ENCODE measurements at places on chromosomes 4 and X.
A peak's percentile ranks its signal among the peaks of the same experiment; 100 is the strongest.

- DNase-seq: no peak
Observed at GRCh38 chr4:76751612-76752343, 146.2 kb downstream of the SOWAHB start.

DNA sequence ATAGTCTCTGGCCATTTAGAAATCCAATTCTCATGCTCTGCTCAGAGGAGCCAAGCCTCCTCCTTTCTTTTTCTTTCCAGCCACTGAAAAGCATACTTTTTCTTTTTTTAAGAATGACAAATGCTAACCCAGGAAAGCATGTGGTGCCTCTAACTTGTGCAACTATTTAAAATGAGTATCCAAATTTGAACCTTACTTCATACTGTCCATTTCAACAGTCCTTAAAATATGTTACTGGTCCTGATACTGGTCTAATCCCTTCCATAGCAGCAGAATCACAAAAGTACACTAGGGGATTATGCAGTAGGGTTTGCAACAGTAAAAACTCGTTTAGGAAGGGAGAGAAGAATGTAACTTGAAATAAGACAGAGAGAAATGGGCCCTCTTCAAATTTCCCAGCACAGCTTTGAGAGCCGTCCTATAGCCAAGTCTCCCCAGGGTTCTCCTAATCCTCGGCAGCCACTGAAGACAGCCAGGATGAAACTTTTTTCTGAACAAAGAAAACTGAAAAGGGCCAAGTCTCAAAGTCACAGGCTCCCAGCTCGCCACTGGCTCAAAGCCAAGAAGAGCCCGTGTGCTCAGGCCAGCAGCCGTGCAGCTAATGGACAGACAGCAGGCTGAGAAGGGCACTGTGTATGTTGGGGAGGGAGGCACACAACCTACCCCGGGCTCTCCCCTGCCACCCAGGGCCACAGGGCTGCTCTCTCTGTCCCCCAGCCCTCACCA is 39.5 kb downstream of the GPC4 start:
- no peak for DNase-seq

DNA sequence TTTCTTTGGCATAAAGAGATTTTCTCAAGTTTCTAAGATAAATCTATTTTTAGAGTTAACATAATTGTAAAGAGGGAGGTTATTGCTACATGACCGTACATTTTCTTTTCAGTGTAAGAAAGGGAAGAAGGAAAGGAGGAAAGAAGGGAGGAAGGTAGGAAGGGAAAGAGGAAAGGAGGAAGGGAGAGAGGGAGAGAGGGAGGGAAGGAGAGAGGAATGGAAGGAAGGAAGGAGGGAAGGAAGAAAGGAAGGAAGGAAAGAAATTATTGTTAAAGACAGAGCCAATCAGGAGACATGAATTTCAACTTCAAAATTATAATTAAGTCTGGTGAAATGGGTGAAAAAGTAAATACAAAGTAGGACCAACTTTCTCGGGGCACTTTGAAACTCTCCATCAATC is 197.6 kb downstream of the SNCA start:
- DNase-seq: no peak

GRCh38 chr4:175927121-175927520 is 115.1 kb upstream of the GPM6A start:
- DNase-seq: no peak

DNA sequence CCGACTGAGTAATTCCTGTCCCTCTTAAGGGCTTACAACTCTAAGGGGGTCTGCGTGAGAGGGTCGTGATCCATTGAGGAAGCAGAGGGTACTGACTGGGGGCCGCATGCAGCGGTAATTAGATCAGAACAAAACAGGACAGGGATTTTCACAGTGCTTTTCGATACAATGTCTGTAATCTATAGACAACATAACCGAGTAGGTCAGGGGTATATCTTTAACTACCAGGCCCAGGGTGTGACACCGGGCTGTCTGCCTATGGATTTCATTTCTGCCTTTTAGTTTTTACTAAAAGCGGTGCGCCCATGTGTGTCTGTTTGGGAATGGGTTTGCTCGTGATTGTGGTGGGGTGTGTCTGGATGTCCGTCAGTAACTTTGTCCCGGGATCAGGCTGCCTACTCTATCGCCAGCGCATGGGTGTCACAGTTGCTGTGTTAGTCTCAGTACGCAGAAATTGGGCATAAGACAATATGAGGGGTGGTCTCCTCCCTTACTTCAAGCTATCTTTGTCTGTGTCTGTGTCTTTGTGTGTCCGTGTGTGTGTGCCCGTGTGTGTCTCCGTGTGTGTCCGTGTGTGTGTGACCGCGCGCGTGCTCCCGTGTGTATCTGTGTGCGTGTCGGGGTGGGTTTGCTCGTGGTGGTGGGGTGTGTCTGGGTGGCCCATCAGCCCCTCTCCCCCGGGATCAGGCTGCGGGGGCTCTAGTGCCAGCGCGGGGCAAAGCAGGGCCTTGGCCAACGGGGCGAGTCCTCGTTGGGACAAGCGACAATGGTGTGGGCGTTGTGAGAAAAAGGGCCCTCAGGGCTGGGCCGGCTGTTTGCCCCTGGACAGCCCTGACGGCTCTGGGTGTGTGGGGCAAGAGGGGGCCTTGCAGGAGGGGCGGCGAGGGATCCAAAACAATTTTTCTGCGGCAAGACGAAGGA is 10.4 kb downstream of the FRG2 start:
- DNase-seq: no peak

DNA sequence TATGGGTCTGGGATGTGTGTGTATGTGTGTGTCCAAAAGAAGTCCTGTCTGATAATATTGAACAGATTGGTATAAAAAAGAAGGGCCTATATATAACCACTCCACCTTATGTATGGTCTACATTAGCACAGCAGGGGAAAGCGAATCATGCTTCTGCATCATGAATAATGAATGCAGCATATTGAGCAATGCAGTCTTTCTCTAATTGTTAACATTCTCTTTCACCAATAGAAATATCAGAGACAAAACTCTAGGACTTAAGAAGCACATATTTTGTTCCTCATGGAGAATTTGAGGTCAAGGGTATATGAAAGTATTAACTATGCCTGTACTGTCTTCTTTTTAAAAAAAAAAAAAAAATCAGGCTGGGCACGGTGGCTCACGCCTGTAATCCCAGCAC is 264.3 kb upstream of the NOCT start:
- no peak for DNase-seq

DNA sequence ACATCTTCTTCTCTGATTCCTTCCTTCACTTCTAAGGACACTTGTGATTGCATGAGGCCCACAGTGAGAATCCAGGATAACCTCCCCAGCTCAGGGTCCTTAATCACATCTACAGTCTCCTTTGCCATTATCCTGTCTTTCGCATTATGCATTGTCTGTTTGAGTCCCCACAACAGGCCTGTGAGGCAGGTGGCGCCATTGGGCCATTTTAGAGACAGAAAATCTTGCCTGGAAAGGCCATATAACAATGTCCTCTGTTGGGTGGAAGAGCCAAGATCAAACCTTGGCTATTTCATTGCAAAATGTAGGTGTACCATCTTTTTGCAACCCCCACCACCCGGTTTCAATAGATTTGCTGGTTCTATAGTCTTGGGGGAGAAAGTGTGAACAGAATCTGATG is 11.8 kb upstream of the DCUN1D4 start:
- DNase-seq: peak; percentile 34

Data from stimulated activated CD4-positive, alpha-beta T cell treated with anti-CD3 and anti-CD28 coated beads, Interleukin-15, amount 100 ng/mL, for 48 hours (primary cell).